NCI-H2081 (cell line): ENCODE measurements at places on chromosomes 1 and 21.
A peak's percentile ranks its signal among the peaks of the same experiment; 100 is the strongest.

- DNase-seq, result no peak
Measured at GRCh38 chr1:28028873-28029654, 59.3 kb downstream of the EYA3 start.

DNA sequence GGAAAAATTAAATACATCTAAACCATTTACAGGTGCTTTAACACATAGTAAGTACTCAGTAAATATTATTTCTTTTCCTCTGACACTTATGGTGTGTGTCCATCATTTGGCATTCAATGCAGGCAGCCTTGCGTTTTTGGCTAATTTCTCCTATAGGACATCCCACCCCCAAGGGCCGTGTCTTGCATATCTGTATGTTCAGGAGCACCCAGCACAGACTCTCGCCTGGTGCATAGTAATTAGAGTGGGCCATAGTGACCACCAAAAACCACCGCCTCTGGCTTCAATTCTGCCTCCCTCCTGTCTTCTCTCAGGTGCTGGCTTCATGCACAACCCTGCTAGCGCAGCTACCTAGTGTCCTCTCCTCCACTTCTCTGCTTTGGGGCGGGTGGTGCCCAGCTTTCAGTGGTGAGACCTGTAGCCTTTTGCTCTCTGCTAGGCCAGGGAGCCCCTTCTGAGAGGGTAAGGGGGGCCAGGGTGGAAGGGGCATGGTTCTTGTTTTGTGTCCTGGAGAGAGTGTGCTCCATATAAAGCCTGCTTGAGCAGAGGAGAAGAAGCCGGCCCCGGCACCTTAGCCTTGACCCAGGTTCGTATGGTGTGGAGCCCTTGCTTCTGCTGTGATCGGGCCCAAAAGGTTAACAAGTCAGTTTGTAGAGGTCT is 33.4 kb downstream of the BATF3 start:
- no peak for DNase-seq

DNA sequence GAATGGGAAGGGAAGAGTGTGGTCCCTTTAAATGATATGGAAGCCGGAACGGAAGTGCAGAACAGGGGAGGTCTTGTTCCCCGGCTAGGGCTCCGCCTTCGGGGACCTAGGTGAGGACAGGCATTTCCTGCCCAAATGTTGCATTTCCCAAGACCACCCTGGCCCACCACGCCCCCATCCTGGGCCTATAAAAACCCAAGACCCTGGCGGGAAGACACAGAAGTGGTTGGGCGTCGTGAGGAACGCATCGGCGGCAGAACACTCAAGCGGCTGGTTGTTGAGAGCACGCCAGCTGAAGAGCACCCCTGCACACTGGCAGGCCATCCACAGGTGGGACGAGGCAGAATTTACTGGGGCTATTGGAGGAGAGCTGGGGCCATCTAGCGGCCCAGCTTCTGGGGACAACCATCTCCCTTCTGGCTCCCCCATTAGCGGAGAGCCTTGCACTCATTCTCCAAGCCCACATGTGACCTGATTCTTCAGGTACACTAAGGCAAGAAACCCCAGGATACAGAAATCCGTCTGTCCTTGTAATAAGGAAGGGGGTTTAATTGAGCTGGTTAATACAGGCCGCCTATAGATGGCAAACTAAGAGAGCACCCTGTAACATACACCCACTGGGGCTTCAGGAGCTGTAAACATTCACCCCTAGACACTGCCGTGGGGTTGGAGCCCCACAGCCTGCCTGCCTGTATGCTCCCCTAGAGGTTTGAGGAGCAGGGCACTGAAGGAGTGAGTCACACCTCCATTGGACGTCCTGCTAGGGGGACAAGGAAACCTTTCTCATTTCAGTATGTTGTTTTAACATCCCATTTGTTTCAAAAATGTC is 1327.9 kb downstream of the BRINP3 start:
- DNase-seq, result no peak

DNA sequence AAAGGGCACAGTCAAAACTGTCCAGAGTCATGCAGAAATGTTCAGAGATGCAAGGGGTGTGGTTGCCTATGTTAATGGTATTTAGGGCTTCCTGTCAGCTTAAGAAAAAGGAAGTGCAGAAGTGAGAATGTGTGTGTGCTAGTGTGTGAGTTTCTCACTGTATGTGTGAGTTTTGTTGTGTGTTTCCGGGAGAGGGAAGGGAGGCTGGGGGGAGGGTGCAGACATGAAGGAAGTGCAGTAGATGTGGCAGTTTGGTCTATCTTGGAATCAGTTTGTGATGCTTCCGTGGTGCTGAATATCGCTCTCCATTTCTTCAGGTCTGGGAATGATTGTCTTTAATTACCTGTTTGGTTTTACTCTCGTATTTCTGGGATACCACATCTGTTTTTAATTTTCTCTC is 16.5 kb upstream of the ATP6V1G3 start:
- DNase-seq, result no peak

DNA sequence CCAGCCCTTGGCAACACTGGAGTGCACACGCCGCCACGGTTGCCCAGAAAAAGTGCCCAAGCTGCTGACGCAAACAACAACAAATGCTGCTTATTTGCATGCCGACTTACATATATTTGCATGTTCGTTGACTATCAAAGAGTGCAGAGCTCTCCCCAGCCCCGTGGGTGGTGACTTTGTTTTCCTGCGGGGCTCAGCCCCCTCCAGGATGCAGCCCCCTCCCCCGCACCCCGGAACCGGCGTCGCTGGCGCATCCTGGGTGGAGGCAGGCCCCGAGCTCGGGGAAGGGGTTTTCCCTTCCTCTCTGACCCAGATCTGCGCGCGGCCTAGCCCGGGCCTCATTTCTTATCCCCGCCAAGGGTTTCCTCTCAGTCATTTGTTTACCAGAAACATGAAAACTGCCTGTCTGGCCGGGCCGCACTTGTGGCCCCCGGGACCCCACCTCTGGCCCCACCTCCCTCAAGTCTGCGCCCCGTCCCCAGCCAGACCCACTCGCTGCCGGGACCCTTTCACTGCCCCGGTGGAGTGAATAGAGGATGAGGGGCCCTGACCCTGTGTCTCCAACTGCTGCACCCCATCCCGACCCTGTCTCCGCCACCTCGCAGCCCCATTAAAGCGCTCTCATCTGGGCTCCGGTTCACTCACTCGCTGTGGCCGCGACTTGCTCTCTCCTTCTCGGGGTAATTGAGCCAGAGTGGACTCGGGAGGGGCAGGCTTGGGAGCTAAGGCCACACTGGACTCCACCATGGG is 5.5 kb downstream of the TNFRSF25 start:
- DNase-seq, result no peak

DNA sequence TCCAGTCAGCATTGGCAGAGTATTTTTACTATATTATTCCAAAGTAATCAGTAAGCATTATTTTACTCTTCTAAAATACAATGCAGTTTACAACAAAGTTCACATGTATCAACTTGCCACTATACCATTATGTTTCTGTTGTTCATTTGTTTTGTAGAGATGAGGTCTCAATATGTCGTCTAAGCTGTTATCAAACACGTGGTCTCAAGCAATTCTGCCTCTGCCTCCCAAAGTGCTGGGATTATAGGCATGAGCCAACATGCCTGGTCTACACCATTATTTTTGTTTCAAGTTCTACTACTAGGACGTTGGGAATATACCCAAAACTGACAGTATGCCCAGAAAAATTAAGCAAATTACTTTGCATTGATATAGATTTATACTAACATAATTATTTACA is 19.8 kb downstream of the FAF1 start:
- no peak for DNase-seq

DNA sequence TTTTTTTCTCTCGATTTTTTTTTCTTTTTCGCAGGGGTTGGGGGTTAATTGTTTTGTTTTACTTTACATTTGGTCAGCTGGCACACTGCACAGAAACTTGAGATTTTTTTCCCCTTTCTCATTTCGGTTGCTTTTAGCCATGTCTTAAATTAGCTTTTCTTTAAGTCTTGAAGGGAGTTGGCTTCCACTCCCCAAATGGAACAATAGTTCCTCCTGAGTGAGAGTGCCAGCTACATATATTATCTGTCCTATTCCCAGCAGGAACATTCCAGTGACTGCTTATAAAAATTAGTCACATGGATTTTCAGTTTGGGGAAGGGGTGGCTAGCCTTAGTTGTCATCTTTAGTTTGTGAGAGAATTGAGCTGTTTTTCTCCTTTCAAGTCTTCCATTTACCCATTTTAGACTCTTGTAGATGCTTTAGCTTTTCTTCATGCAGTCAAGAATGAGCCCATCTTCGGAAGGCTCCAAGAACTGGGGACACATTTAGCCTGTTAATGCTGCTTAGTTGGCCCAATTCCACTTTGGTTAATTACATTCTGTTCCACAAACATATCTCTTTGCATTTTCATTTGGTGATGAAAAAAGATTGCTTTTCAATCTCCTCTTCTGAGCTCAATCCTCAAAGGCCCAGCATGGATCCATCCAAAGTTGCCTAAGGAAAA is 510.1 kb upstream of the CXADR start:
- DNase-seq, result no peak

DNA sequence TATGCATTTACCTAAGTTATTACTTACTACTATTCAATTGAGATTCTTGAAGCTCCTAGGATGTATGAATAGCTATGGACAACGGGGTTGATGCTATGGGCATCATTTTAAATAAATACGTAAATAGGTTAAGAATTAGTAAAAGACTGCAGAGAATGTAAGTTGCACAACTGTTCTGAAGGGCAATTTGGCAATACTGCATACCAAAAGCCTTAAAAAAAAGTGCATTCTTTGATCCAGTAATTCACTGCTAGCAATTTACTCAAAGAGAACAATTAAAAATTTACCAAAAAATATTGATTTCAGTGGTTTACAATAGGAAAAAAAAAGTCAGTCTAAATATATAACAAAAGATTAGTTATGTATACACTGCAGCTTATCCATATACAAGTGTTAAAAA is 3.5 kb downstream of the ARPC5 start:
- DNase-seq, result no peak

GRCh38 chr21:14523234-14523633 is 22.9 kb downstream of the SAMSN1 start:
- no peak for DNase-seq

DNA sequence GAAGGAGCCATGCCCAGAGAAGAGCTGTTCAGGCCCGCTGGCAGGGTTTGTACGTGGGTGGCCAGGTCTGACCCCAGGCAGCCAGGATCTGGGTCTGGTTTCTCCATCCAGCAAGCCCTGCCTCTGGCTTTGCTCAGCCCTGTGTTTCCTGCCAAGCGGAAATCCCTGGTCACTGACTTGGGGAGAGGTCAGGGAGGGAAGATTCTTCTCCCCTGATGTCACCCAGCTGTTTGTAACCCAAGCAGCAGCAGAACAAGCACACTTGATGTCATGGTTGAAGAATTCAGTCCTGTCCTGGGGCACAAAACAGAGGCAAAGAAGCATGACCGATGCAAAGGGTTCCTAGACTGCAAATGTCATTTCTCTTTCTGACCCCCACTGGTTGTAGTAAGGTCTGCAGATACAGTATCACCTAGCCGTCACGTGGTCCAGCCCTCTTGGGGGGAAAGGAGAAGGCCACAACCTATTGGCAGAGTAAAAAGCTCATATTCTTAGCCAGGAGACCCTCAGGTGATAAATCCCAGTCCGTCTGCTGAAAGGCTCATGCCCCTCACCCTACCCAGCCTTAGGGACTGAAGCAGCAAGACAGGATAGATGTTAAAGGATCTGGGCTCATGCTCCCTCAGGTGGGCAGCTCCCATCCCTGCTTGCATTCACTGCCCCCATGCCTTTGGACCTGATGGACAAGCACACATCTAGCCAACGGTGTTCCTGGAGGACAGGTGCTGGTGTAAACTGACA is 120.9 kb downstream of the SYT2 start:
- no peak for DNase-seq

DNA sequence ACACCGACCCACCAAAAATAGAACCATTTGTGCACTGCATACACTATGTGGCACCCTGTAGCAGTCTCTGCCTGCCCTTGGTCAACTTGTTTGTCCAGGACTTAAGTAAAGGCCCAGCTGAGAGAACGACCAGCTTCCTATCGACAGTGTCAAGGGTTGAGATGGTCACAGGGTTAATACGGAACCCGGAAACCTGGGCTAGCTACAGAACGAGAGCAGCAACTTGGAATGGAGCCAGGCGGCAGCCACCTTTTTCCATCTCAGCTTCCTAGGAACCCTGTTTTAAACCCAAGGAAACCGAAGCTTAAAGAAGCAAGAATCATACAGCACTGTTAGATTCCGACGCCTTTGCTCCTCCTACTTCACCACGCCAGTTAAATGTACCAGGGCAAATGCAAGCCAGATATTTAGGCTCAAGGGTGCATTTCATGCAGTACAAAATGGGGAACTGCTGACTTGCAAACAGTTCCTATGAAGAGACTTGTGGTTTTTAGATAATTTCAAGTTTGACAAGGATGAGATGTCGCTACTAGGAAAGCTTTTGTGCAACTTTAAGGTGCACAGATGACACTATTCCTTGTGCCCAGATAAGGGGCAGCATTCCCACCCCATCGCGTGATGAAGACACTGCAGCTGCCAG is 35.5 kb downstream of the SLC66A1 start:
- DNase-seq, result no peak

DNA sequence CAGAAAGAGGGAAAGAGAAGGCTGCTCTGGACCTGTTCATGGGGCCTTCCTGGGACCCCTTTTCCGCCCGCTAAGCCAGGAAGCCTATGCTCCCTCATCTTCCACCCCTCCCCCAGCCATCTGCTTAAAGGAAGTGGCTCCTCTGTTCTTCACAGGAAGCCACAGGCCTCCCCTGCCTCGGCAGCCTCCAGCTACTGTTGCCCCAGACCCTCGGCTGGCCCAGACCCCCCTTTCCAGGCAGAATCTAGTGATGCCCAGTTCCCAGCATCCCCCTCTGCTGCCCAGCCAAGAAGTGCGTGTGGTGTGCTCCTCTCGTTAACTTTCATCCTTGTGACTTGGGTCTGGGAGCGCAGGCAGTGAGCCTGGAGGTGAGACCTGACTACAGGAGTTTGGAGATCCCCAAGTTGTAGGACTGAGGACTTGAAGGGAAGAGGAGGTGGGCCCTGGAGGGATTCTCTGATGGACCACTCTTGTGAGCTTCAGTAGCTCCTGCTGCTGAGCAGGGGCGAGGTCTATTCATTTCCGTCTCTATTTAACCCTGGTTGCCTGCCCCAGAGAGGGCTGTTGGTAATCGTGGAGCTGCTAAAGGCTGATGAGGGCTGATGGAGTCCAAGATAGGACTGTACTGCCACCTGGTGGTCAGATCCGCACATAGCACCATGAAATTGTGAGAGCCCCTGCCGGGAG is 9.1 kb downstream of the IFI6 start:
- peak; percentile 42 for DNase-seq

GRCh38 chr1:65363484-65363883 is 54.1 kb downstream of the DNAJC6 start:
- DNase-seq, result no peak

DNA sequence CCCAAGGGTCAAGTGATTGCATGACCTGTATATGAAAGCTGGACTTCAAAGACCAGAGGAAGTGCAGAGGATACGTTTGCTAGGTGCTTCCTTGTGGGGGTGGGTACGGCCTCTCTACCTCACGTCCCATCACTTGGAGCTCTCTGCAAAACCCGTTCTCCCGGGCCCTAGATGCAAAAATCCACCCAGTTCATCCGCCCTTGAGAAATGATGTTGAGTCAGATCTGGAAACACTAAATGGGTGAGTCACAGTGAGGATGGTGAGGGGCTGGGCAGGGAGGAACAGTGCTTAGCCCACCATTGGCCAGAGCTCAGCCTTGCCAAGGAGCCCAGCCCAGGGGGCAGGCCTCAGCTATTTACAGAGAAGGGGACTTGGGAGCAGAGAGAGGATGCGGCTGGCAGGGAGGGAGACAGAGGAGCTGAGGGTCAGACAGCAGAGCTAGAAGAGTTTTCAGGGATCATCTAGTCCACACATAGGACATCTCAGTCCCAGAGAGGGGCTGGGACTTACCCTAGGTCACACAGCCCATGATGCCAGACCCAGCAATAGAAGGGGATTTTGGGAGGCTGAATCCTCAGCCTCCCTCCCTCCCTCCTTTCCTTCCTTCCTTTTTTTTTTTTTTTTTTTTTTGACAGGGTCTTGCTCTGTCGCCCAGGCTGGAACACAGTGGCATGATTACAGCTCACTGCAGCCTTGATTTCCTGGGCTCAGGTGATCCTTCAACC is 14.6 kb downstream of the ARHGEF10L start:
- no peak for DNase-seq
